ENCODE measurements at places on chromosomes 3 and 15.

DNA sequence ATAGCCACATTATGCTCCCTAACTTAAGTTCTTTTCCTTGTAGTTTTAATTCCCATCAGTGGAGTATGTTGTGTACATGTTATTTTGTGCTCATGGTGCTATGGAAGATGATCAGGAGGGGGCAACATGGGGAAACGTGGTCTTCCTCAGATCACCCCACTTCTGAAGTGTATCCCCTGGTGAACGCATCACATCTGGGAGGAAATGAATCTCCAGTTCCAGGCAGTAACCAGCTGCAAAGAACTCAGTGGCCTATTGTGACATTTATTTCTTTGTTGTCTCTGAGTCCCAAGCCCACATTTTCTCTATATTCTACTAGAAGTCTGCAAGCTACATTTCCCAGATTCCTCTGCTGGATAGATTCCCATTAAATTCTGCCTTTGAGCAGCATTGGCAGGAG is 217.0 kb downstream of the SATB1 start:
- no peak for DNase-seq

DNA sequence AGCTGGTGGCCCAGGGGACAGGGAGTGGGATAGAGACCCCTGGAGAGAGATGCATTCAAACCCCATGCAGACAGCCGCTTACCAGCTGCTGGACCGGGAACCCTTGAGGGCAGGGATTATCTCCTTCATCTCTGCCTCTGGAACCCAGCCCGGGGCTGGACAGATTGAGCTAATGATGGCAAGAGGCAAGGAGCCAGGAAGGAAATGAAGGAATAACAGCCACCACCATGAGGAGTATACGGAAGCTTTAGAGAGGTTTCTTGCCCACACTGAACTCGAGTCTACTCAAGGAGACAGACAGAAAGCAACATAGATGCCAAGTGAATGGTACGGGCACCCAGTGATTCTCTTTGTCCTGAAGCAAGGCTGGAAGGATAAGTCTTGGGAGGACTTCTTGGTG is 23.2 kb downstream of the HAPLN3 start:
- DNase-seq, result no peak

DNA sequence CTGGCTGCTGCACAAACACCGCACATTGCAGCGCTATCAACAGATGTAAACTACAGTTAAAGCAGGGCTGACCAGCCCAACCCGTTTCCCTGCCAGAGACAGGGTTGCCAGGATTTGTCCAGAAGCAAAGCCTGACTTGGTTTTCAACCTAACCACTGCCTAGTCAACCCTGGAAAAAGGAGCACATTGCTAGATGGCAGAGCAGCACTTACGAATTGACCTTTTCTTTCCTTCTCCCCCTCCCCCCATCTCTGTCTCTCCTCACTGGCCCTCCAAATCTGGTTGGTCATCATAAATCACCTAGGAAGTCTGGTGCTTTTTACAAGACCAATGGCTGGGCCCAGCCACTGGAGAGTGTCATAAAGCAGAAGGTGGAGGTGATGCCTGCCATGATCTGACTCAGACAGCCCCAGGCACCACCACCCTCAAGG is 51.3 kb downstream of the ABCC5 start:
- DNase-seq, result no peak

GRCh38 chr3:168989396-168989795 is 674.1 kb downstream of the MECOM start:
- no peak for DNase-seq

GRCh38 chr3:8320711-8321458 is 180.7 kb upstream of the LMCD1 start:
- no peak for DNase-seq

GRCh38 chr3:40516201-40516600 is 8.6 kb upstream of the ZNF621 start:
- DNase-seq, result no peak

DNA sequence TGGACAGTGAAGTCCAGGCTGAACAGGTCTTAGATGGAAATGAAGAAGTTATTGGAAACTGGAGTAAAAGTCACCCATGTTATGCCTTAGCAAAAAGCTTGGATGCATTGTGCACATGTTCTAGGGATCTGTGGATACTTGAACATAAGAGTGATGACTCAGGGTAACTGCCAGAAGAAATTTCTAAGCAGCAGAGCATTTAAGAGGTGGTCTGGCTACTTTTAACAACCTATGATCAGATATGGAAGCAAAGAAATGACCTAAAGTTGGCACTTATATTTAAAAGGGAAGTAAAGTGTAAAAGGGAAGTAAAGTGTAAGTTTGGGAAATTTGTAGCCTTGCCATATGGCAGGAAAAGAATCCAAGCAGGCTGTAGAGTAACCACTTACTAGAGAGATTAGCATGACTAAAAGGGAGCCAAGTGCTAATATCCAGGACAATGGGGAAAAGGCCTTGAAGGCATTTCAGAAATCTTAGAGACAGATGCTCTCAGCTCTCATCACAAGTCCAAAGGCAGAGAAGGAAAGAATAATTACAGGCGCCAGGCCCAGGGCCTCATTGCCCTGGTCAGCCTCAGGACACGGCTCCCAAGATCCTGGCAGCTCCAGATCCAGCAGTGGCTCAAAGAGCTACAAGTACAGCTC is 73.9 kb upstream of the KCNH8 start:
- DNase-seq, result no peak

DNA sequence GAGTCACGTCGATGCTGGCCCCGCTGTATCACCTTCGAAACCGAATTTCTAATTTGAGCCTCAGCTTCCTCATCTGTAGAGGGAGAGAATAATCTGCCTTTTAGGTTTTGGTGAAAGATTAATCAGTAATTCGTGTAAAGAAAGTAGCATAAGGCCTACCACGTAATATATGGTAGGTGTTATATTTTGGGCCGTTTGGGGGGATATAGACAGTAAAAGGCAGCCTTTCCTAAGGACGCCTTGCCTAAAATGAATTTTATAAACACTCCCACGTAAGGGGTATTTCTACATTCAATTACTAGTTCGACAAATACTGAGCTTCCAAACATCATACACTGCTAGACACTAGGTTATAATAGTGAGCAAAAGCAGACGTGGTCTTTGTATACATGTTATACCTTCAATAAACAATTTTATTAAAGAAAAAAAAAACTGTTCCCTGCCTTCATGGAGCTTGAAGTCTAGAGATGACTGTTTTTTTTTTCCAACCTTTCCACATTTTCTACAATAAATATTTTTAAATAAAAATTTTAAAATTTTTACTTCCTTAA is 737 bp downstream of the JAGN1 start:
- no peak for DNase-seq

DNA sequence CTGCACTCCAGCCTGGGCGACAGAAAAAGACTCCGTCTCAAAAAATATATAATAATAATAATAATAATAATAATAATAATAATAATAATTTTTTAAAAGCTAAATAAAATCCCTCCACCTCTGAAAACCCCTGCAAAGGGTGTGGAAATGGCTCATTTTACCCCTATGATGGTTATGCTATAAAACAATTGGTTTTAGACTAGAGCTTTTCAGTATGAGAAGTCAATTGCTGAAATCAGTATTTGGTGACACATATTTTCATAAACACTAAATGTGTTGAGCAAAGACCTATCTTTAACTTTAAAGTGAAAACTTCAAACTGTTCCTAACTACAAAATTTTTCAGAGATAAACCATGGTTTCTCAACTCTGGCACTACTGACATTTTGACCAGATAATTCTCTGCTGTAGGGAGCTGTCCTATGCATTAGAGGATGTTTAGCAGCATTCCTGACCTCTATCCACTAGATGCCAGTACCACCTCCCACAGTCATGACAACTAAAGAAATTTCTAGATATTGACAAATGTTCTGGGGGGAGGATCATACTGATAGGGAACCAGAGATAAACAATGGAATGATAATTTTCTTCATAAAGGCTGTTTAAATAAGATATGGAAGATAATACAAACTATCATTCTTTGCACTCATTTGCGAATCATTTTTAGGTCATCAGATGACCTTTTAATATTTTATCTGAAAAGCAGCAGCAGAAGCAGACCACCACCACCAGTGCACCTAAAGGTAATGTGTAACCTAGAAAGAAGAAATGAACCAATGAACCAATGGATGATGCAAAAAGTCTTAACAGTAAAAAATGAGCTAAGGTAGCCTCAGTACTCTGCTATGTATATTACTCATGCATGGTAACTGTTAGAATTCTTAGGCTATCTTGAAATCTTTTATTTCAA is 13.8 kb downstream of the PTPN9 start:
- DNase-seq, result no peak

DNA sequence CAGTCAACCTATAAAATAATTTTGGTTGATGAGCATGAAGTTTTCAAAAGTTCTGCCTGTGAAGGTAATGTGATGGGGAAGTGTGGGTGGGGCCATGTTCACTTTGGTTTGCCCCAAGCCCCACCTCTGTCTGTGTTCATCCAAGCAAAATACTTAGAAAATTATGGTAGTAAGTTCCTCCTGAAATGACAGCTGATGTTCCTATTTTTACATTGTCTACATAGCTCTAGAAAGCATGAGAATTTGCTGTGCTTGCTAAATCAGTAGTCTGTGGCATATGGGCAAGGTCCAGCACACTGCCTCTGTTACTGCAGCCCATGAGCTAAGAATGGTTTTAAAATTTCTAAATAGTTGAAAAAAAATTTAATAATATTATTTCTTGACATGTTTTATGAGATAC is 21.9 kb upstream of the CP start:
- DNase-seq, result no peak

GRCh38 chr15:94383706-94384105 is 152.3 kb downstream of the MCTP2 start:
- no peak for DNase-seq

DNA sequence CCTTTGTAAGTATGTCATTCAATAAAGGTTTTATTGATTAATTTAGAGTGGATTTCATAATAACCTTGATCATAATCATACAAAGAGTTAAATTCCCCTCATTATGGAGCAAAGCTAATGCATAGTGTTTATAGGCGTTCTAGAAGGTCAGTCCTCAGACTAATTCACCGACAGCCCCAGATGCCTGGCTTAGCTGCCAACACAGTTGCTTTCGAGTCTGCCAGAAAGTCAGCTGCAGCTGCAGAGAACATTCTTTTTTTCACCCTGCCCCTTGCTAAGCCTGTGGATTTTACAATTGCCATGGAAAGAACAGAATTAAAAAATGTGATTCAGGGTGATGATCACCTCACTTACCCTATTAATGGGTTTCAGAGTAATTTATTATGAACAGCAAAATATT is 21.2 kb downstream of the CADM2 start:
- DNase-seq, result no peak

DNA sequence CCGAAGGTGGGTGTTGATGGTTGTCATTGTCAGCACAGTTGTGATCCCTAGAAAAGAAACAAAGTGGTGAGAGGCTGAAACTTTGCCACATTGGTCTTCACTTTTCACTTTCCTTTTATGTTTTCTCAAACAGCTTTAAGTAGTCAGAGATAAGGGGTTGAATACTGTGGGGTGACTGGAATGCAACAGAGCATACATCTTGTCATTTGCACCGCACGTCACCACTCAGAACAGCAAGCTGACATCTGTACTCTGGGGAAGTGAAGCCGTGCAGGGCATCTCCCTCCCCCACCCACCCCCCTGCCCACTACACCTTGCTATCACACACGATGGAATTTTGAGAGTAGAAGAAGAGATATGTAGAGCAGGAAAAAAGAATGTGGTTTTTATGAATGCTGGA is 211.7 kb downstream of the GABRB3 start:
- no peak for DNase-seq

DNA sequence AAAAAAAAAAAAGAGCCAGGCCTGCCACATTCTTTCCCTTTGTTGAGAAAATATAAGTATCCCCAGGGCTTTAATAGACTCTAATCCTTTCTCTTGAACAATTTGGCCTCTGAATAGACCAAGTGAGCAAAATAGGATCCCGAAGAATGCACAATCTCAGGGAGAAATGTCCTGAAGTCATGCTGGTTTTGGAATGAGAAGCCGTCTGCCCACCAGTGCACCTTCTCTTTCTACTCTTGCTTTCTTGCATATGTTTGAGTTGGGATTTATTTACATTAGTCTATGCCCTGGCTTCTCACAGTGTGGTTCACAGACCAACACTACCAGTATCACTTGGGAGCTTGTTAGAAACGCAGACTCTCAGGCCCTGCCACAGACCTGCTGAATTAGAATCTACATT is 153.0 kb downstream of the ZNF621 start:
- DNase-seq, result no peak

DNA sequence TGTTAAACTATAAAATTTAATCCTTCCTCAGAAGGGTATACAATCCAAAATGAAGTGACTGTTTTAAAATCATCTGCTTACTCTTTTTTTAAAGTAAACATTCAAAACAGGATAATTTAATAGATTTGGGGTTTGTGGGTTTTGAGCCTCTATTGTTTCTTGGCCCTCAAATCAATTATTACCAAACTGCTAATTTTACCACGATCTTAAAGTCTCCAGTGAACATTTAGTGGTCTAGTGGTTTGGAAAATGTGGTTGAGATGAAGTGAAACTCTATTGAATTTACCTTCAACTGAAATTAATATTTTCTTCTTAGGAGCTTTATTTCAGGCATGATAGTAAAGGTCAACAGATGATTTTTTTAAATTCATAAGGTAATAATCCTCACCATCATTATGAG is 11.2 kb upstream of the ATP11B start:
- DNase-seq, result no peak
